T-cell (primary cell): ENCODE measurements at places on chromosomes 3 and 15.

GRCh38 chr3:117752984-117753717 is 1043.6 kb downstream of the TUSC7 start:
- DNase-seq, result no peak

GRCh38 chr3:62169906-62170660 is 203.3 kb downstream of the FEZF2 start:
- no peak for DNase-seq

DNA sequence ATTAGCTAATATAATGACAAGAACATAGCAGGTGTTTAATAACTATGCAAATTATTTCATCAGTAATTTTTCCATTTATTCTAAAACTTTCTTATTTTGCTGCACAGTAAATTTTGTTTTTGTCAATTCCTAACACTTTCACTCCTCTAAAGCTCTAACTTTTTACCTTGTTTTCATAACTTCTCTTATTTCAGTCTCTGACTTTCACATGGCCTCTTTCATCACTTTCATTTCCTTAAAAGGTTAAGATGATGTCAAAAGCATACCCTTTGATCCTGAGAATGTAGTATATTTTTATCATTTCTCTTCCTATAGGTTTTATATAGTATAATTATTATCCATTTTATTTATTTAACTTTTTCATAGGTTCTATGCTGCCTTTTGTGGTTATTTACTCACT is 1325.8 kb upstream of the ALCAM start:
- no peak for DNase-seq

DNA sequence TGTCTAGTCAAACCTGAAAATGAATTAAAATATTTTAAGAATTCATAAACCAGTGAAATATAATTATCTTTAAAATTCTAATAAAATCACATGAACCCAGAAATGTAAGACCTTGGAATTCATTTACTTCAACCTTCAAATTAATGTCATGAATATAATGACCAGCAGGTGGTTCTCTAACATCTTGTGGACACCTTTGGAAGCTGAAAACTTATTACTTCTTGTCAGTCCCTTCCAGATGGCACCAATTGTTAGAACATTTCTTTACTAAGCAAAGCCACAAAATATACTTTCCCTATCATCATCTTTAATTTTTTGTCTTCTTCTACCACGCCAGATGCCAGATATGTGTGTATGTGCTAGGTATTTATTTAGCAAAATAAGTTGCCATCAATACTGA is 240.0 kb downstream of the MBNL1 start:
- no peak for DNase-seq

DNA sequence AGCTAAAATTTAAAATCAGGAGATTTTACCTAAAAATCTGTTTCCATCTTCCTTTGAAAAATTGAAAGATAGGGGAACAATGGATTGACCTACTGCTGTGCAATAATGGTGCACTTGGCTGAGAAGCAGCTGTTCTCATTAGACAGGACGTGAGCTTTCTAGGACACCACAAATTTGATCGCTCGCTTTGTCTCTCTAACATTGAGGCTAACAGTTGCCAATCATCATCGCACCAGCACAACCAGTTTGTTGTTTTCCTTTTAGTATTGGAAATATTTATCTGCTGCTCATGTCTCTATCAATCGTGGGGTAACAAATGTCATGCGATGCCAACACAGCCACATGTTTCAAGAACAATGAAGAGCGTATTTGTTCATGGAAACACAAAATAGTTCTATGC is 228.8 kb upstream of the P2RY1 start:
- DNase-seq, result no peak

GRCh38 chr3:152779653-152780052 is 55.3 kb upstream of the P2RY1 start:
- DNase-seq, result no peak

DNA sequence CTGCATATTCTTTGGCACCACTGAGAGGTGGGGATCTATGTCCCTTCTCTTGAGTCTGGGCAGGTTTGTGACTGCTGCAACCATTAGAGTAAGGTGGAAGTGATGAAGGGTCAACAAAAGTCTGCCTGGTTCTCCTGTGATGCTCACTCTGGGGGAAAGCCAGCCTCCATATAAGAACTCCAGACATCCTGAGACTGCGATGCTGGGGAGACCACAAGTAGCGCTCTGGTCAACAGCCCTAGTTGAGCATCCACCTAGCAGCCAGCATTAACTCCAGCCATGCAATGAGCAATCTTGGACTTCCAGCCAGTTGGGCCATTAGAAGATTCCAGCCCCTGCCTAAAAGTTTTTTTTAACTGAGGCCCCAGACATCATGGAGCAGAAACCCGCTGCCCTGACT is 62.8 kb downstream of the SCN11A start:
- DNase-seq, result no peak

DNA sequence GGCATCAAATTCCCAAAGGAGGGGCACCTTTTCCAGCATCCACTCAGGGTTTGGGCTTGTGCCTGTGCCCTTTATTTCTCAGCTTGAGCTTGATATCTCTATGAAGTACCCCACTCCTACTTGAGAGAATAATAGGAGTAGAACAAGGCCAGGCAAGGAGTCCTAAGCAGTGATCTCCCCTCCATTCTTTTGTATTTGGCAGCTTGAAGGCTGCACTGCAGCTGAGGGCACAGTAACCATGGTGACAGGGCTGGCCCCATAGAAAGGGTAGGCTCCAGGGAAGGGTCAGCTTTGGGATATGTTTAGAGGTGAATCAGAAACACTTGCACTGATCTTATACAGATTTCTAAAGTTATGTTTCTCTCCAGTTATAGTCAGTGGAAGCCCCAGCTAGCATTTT is 145.4 kb upstream of the SLC24A5 start:
- no peak for DNase-seq

GRCh38 chr3:139430493-139430892 is 41.0 kb upstream of the COPB2 start:
- no peak for DNase-seq

DNA sequence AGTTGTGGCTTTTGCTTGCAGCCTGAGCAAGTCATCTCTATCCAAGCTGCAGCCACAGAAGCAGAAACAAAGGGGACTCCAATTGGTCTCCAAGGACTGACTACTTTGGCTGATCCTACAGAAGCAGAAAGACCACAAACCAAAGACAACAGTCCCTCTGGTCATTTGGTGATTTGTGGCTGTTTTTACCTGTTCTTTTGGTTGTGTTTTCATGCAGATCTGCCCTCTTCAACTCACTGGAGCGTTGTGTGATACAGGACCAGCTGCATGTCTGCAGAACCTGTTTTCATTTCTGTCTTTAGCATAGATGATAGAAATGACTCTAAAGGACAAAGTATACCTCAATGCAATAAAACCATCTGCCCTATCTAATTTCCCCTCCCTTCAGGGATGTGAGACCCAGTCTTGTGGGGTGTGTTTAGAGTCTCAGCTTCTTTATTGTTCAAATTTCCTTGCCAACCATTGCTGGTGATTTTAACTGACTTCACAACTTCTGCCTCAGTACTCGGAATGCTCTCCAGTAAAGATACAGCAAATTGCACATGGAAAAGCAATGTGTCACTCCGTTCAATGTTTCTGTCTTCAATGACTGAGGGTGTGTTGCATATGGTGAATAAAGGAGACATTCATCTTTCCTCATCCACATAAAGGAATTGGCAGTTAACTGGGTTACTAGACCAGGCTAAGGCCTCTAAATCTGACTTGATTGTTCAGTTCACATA is 48.9 kb upstream of the SLC7A14 start:
- no peak for DNase-seq

- DNase-seq, result no peak
These were observed 177.1 kb upstream of the GALNT15 start for GRCh38 chr3:15997274-15997943.

DNA sequence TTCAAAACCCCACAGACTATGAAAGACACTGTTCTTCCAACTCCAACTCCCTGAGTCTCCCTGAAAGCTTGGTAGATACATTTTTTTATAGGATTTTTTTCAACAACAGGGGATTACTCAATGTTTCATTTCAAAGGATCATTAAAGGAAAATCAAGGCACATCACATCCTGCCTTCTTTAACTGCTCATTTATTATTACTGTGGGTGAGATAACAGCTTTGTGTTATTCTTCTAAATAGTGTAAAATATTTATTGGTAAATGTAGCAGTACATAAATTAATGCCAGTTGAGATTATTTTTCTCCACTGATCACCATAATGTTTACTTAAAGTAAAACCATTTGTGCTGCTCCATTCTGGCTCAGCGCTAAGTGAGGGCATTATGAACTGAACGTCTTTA is 57.2 kb downstream of the AGBL1 start:
- DNase-seq, result no peak

- DNase-seq, result no peak
These were observed 169.2 kb downstream of the TP63 start for GRCh38 chr3:189800436-189800835.

DNA sequence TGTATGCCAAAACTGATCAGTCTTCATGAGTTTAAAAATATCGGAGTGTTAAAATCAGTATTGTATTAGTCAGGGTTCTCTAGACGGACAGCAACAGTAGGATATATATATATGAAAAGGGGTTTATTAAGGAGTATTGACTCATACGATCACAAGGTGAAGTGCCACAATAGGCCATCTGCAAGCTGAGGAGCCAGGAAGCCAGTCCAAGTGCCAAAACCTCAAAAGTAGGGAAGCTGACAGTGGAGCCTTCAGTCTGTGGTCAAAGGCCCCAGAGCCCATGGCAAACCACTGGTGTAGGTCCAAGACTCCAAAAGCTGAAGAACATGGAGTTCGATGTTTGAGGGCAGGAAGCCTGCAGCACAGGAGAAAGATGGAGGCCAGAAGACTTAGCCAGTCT is 391.0 kb upstream of the CADM2 start:
- no peak for DNase-seq

- no peak for DNase-seq
These were observed 116.3 kb downstream of the AKAP13 start for GRCh38 chr15:85496551-85497171.

DNA sequence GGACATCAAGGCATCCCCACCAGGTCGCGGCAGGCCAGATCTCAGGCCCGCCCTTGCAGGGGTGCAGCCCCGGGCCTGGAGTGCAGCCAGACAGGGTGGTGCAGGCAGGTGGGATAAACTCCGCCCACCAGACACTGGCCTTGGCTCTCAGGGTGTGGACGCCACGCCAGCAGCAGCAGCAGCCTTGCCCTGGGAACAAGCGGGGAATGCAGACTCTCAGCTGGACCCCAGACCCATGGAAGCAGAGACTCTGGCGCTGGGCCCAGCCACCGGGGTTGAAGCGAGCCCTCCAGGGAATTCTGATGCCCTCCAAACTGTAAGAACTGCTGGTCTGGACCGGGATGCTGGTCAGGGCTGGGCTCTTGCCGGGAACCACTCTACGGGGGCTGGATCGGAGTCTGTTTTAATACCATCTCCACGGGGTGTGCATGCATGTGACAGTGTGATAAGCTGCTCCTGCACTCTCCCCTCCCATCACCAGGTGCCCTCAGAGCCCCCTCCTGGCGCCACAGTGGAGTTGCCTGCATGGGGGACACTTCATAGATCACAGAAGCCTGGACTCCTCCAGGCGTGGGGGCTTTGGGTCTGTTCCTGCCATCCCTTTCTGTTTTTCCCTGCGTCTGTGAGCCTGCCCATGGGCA is 142.7 kb downstream of the NSMCE3 start:
- no peak for DNase-seq

- DNase-seq, result no peak
These were observed 123.1 kb downstream of the DMXL2 start for GRCh38 chr15:51499379-51499976.

DNA sequence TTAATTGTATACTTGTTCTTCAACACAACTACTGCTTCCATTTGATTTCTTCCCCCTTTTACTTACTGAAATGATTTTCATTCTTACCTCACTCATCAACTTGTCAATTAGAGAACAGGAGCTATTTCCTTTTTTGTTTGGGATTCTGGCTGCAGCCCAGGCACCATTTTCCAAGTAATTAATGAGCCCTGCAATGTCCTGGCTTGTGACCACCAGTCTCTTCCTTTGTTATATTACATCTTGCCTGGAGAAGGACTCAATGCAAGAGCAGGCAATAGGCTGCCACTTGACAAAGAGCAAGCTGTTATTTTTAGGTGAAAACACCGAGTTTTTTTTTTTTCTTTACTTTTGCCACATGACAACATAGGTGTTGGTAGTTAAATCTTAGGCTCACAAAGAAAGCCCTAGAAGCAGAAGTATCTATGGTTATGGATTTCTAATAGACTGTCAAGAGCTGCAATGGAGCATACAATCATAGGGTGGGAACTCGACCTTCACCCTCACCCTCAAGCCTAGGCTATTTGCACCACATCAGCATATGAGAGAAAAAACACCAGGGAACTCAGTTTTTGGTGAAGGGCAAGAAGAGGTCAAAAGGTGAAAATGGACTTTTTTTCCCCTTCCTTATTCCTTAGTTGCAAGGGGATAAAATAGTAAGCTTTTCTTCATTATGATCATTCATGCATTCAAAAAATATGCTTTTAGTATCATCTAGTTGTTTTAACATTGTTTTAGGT is 114.9 kb downstream of the TNIK start:
- no peak for DNase-seq

DNA sequence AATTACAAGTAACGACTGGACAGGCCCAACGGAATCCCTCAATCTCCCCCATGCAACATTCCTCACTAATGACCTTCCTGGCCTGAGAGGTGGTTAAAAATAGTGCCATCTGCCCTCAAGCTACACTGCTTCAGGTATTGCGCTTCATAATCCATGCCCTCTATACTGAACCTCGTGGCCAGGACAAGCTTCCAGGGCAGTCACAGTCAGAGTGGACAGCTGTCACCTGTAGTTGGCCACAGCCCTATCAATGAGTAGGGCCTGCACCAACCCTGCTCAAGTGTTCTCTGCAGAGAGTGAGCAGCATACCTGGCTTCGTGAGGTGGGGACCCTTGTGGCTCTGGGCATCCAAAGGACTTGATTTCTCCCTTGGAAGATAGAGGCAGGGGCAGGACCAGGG is 46.9 kb upstream of the SEMA4B start:
- no peak for DNase-seq
